ENCODE measurements at places on chromosomes 2 and 18. TPM values are rescaled to one million over a fixed set of nuclear protein-coding genes. Genes with fewer than 3 reads are reported as not detected.

- no peak for DNase-seq
Measured at GRCh38 chr2:236160366-236161081, 7.7 kb downstream of the GBX2 start.

GRCh38 chr2:226050822-226051221 is 651.3 kb downstream of the NYAP2 start:
- DNase-seq = no peak

GRCh38 chr2:223044092-223044836 is 7.7 kb upstream of the KCNE4 start:
- DNase-seq = no peak

- DNase-seq = no peak
Measured at GRCh38 chr2:216302981-216303676, 69.2 kb downstream of the MARCHF4 start.

- peak; percentile 29 for DNase-seq
Measured at GRCh38 chr18:37666991-37667390, 101.4 kb upstream of the CELF4 start.

- DNase-seq = no peak
Measured at GRCh38 chr2:146981921-146982320, 862.9 kb upstream of the ACVR2A start.

DNA sequence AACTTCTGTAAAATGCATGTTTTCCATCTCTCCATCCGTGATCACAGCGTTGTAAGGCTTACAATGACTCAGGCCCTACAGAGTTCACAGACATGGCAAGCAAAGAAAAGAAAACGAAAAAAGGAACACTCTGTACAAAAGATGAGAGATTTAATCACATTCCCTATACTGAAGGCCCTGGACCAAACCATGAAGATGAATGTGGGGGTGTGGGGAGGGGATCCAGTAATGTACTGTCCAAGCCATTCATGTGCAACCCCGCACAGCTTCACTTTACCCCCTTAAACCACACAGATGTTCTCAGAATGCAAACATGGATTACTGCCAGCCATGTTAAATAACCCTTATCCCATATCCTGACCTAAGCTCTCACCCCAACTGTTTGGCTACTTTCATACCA is 391.1 kb downstream of the NCKAP5 start:
- no peak for DNase-seq

GRCh38 chr2:69253112-69253511 is 133.9 kb downstream of the GFPT1 start:
- no peak for DNase-seq

DNA sequence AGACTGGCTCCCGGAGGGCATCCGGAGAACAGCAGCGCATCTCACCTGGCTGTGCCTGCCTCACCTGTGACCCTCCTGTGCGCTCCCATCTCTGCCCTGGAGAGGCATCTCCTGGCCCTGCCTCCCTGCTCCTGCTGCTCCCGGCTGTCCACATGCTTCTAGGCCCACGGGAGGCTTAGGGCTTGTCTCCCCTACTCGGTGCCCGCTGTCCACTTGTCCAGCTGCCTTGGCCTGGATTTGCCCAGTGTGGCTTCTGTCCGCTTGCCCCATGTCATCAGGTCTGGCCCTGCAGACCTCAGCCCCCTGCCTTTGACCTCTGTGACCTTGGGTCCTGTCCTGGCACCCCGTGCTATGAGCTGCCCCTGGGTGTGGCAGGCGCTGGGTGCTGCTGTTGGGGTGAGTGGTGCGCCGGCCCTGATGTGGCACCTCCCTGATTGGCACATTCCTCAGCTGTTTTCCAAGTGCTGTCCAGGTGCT is 4.5 kb downstream of the BOK start:
- no peak for DNase-seq

GRCh38 chr18:48942086-48942485 is 8.7 kb downstream of the SMAD7 start:
- no peak for DNase-seq

- DNase-seq = no peak
Measured at GRCh38 chr2:118094503-118094902, 6.2 kb downstream of the INSIG2 start.

- no peak for DNase-seq
Measured at GRCh38 chr2:26507088-26507487, 29.2 kb upstream of the OTOF start.

IL36B gene
- not detected for total RNA-seq

COPS7B gene
- total RNA-seq = 25.9 TPM

ABCG8 gene
- total RNA-seq = not detected

NAT8 gene
- total RNA-seq = not detected
